ENCODE measurements at places on chromosomes 4 and X.

DNA sequence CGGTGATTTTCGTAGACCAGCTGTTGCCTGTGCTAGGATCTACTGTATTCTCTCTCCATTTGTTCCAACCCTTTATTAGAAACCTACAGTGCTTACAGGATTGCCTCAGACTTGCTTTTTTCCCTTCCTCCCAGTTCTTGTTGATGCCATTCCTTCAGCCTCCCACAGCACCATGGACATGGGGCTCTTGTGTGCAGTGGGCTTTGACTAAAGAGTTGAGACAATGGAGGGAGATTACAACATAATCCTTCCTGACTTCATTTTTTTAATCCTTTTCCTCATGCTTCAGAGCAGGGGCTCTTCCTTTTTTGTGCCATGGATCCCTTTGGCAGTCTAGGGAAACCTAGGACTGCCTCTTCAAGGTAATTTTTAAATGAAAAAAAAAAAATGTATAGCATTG, 92.1 kb downstream of the BMPR1B start:
- no peak for DNase-seq

DNA sequence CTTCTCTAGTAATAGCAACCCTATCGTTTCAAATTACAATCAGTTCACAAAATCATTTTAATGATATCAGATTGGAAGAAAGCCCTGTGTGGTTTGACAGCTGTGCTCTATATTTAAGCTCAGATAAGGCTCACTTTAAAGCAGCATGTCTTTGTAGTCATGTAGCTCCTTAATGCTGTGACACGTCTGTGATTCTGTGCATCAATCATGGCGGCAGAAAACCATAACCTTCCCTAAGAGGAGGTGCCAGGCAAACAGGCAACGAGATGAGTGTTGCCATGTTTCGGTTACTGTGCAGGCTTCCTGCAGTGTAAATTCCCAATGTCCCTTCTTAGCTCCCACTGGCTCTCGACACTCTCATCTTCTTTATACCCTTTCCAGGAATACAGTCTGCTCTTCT, 212.7 kb downstream of the GRID2 start:
- DNase-seq = no peak

DNA sequence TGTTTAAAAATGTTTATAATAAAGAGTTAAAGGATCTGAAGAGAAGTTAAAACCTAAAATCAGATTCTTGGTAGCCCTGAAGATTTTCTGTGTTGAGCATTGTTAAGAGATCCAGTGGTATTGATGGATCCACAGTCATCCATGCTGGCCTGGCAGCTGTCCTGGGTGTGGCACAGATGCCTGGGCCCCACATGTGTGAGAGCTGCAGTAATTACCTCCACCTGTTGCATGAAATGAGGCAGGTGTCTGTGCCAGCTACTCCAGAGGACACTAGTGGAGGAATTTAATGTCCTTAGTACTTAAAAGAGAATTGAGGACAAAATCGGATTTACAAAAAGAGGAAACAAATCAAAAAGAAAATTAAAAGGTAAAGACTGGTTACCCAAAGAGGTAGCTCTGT, 44.0 kb downstream of the MGST2 start:
- no peak for DNase-seq

GRCh38 chrX:23779025-23779424, 3.9 kb upstream of the SAT1 start:
- no peak for DNase-seq

DNA sequence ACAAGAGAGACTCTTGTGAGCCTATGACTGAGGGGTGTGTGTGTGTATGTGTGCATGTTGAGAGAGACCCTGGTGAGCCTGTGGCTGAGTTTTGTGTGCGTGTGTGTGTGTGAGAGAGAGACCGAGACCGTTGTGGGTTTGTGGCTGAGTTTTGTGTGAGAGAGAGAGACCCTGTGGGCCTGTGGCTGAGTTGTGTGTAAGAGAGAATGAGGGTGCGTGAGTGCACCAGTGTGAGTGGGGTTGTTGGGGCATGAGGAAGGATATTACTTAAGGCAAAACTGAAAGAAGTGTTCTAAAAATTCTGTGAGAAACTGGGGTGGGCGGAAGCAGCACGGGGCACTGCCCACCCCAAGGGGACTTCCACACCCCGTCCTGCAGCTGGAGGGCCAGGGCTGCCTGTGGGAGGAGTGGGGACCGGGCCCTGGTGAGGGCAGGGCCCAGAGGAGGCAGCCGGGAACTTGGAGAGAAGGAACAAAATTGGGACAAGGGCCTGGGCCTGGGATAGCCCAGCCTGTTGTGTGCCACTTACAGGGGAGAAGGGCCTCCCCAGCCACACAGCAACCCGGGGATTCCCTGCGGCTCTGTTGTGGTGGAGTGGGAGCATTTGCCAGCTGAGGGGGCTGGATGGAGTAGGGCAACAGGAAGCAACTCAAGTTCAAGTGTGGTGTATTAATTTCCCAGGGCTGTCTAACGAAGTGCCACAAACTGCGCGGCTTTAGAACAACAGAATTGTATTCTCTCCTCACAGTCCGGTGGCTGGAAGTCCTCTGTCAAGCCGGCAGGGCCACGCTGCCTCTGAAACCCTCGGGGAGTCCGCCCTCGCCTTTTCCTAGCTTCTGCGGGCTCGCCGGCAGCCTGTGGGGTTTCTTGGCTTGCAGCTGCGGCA, 22.1 kb downstream of the TMEM131L start:
- peak; percentile 70 for DNase-seq

GRCh38 chr4:123403080-123403604, 6.5 kb downstream of the SPRY1 start:
- no peak for DNase-seq

DNA sequence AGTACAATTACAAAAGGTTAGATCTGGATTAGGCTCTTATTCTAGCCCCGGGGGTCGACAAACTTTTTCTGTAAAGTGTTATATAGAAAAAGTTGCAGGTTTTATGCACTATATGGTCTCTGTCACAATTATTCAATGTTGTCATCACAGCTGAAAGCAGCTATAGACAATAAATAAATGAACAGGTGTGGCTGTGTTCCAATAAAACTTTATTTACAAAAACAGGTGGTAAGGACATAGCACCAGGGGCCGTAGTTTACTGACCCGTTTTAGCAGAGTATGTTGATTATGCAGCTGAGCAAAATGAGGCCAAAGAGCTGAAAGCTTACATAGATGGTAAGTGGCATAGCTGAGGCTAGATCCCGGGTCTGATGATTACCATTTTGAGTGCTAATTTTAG, 13.0 kb upstream of the CXorf38 start:
- no peak for DNase-seq

GRCh38 chr4:152992027-152992426, 55.9 kb downstream of the FHDC1 start:
- DNase-seq = no peak

DNA sequence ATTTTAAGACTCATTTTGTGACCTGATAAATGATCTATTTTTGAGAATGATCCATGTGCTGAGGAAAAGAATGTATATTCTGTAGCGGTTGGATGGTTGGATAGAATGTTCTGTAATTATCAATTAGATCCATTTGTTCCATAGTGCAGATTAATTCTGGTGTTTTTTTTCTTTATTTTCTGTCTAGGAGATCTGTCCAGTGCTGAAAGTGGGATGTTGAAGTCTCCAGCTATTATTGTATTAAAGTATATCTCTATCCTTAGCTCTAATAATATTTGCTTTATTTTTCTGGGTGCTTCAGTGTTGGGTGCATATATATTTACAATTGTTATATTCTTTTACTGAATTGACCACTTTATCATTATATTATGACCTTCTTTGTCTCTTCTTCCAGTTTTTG, 1344.9 kb upstream of the TENM3 start:
- no peak for DNase-seq

DNA sequence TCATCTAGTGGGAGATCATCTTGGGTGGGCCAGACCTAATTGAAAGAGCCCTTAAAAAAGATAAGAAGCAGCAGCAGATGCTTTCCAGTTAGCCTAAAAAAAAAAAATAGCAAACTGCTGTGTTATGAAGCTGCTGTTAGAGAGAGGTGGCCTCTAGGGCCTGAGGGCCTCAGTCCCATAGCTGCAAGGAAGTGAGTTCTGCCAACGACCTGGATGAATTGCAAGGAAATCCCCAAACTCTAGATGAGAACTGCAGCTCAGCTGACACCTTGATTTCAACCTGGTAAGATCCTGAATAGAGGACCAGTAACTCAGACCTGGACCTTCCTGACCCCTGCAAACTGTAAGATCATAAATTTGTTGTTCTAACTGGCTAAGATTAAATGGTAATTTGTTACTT, 275.2 kb downstream of the TENM3 start:
- DNase-seq = no peak

- no peak for DNase-seq
Measured at GRCh38 chrX:70176938-70177533, at the start of gene DGAT2L6. DGAT2L6 (plus strand) TSS chrX:70177483; CDS start chrX:70177583, 100 bp downstream.

- DNase-seq = no peak
Measured at GRCh38 chr4:4486969-4487368, 54.9 kb downstream of the STX18 start.

DNA sequence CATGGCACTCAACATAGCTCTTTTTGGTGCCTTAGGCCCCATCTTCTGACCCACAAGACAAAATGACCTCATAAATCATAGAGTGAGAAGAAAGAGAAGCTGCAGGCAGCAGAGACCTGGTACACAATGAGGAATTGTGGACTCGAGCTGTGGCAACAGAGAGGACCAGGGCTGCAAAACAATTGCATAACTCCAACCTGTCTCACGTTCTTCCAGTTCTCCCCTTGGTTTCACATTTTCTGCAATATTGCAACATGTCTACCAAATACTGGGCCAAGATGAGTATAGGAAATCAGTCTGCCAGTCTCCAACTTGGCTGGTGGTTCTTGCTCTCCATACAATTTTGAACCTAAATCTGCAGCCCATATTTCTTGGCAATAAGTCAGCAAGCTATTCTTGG, 105.3 kb downstream of the KDR start:
- no peak for DNase-seq

DNA sequence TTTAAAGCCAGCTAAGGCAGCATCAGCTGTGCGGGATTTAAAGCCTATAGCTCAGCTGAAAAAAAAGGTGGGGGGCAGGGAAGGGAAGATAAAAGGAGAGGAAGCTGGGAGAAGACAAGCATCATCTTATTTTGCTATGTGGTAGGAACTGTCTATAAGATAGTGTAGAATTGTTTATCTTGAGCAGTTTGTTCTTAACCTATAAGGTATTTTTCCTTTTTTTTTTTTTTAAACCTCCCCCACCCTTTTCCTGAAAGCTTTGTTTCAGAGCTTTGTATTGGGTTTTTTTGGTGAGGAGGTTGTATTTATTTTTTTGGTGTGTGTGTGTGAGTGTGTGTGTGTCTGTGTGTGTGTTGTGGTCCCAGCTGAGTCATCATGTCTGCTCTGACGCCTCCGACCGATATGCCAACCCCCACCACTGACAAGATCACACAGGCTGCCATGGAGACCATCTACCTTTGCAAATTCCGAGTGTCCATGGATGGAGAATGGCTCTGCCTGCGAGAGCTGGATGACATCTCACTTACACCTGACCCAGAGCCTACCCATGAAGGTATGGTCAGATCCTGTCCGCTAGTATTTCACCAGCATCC, 531 bp downstream of the RUFY3 start:
- DNase-seq = no peak

GRCh38 chrX:119899125-119899524, 3.4 kb downstream of the AKAP14 start:
- DNase-seq = no peak

DNA sequence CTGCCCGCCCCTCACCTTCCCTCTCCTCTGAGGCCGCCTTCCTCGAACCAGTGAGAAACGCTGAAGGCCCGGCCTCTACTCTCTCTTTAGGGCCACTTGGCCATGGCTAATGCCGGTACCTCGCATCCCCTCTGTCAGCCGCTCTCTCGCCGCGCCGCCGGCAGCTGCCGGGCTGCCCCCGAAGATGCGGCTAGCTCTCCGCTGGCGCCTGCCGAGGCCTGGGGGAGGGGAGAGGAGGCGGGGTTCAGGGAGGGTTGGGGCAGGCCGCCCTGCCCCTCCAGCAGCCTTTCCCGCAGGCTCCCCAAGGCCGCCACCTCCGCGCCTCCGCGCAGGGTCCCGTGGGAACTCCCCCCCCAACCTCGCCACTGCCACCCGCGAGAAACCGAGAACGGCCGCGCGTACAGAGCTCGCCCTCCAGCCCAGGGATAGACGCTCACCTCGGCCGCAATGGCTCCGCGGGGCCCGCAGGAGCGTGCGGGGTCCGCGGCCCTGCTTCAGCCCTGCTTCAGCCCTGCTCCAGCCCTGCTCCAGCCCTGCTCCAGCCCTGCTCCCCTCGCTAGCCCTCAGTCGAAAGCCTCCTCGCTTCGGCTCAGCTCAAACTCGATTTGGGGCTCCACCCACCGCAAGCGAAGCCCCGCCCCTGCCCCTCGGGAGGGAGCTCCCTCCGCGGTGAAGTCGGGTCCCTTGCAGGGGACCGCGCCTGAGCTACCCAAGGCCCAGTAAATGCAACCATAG, at the start of gene HUWE1:
HUWE1 (minus strand) TSS at position 569 of the 735 bp plus-strand sequence. CDS start 32,612 bp downstream, outside the sequence.
- peak; percentile 75 for DNase-seq

GRCh38 chr4:2696423-2696822, 59.7 kb downstream of the TNIP2 start:
- no peak for DNase-seq

DNA sequence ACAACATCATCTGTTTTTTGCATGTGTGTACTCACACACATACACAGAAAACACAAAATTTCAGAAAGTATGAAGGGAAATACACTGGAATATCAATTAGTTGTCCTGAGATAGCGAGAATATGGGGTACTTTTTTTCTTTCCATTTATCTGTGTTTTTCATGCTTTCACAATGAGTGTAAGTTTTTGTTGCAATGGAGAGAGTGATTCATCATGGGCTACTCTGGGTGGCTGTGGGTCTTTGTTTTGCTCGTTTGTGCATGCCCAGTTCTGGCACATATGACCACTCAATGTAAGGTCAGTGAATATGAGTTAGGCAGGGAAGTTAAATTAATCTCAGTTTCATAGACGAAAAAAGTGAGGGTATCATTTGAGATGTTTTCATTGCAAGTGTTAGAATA, 26.9 kb downstream of the XK start:
- no peak for DNase-seq

- no peak for DNase-seq
Measured at GRCh38 chr4:138190452-138190858, 51.7 kb downstream of the SLC7A11 start.

GRCh38 chrX:28889591-28890090, 302.4 kb downstream of the IL1RAPL1 start:
- DNase-seq = no peak

- no peak for DNase-seq
Measured at GRCh38 chr4:86092684-86093083, 267.2 kb downstream of the MAPK10 start.

DNA sequence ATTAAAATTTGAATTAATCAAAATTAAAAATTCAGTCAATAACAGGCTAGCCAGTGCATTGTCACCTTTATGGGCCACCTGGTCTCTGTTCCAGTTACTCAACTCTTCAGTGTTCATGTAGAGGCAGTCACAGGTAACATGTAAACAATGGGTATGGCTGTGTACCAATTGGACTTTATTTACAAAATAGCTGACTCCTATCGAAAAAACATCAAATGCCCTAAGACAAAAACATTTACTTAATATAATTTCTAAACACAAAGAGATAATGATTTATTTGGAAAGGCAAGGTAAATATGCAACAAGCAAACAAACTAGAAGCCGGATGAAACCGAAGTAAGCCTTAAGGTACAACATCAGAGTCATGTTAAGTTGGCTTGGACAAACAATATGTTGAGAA, 8.8 kb downstream of the TMEM150C start:
- DNase-seq = no peak
